ENCODE measurements at places on chromosomes 2 and 18. TPM values are rescaled to one million over a fixed set of nuclear protein-coding genes. Genes with fewer than 3 reads are reported as not detected.

Gene DSC2
- total RNA-seq = 7.2 TPM

Gene RAPGEF4
- 45.1 TPM for total RNA-seq

Gene EVA1A
- 0.36 TPM for total RNA-seq

Gene NEU4
- total RNA-seq = 0.82 TPM

Gene MYL1
- total RNA-seq = 0.73 TPM

Gene SCLY
- 14.9 TPM for total RNA-seq

Gene LYPD1
- total RNA-seq = 81.1 TPM

Gene ITGA6
- total RNA-seq = 30.9 TPM

Gene TUBB8B
- not detected for total RNA-seq

Gene PLGLB2
- 7.3 TPM for total RNA-seq

Gene FEV
- total RNA-seq = not detected

Gene HAAO
- total RNA-seq = 2.7 TPM

Gene DAW1
- total RNA-seq = 2.8 TPM

Gene EIF2AK2
- total RNA-seq = 47.8 TPM

Gene CHRND
- total RNA-seq = 0.18 TPM

Gene UBE2F
- total RNA-seq = 24.6 TPM

Gene CHRNG
- total RNA-seq = not detected

Gene KCNJ3
- 16.2 TPM for total RNA-seq

Gene KIAA1328
- total RNA-seq = 36.5 TPM

Gene IL1RN
- not detected for total RNA-seq

Gene PTPN4
- 78.5 TPM for total RNA-seq

Gene TCF23
- not detected for total RNA-seq

Gene RAPH1
- total RNA-seq = 51.0 TPM

Gene REG3G
- not detected for total RNA-seq

Gene SNED1
- 12.0 TPM for total RNA-seq

Gene PCARE
- 1.5 TPM for total RNA-seq

Gene RGPD3
- 0.82 TPM for total RNA-seq

Gene MYO1B
- 63.5 TPM for total RNA-seq

Gene PID1
- 25.0 TPM for total RNA-seq

Gene MC5R
- 3.4 TPM for total RNA-seq
